Cardiac muscle cell (in vitro differentiated cells and primary cell): ENCODE measurements at places on chromosomes 13 and 19. TPM values are rescaled to one million over a fixed set of nuclear protein-coding genes. Genes with fewer than 3 reads are reported as not detected.

DNA sequence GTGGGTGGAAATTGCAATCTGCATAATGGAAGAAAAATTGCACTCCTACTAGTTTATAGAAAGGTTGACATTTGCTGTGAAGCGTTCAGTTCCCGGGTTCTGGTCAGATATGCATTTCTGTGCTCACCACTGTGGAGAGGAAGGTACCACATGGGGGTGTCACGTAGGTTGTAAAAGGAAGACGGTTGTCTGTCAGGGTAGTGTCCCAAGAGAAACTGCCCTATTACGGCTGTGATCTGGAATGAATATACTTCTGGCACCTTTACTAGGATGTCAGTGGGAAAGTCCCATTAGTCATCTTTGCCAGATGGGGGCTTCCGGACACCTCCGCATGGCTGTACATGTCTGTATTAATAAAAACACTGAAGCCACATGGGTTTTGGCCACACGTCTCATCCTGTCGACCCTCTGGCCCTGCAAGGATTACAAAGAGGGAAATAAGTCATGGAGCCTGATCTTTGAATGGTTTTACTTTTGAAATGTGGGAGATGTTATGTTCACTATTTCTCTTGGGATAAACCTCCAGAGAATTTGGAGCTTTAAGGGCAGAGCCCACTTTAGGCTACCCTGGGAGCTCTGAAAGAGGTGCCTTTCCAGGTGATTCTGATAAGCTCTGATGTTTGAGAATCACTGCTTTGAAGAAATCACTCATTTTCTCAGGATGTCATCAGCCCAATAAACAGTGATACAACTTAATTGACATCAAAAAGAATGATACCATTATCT is 133.9 kb downstream of the AKAP11 start:
- peaks cover 15% of the 10 kb centered on the region for H3K4me1 ChIP-seq
- no peaks in the 10 kb centered on the region for H3K27me3 ChIP-seq
- DNase-seq = no peak

Gene DACT3
- 115 and 142 TPM in 2 replicates for total RNA-seq

DNA sequence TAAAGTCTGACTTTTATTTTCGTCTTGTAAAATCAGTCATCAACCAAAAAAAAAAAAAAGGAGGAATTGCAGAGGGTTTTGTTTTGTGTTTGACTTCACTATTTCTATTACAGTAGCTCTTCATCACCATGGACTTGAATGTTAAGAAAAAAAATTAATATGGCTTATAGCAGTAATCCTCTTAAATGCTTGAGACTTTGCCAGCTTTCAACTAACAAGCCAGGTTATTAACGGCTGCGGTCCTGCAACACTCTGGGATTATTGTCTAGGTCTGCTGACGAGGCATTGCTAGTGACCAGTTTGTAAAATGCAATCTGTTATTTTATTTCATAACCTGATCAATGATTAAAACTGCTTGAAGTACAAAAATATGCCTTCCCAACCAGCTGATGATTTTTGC is 647.2 kb upstream of the KLHL1 start:
- no peaks in the 10 kb centered on the region for H3K36me3 ChIP-seq
- H3K4me3 ChIP-seq = no peak overlapping the region
- H3K27ac ChIP-seq = no peak overlapping the region
- no peaks in the 10 kb centered on the region for H3K27me3 ChIP-seq

Gene CEACAM3
- not detected in 2 replicates for total RNA-seq

GRCh38 chr13:80884056-80884785 is 543.3 kb upstream of the SPRY2 start:
- H3K27ac ChIP-seq = no peak overlapping the region
- no peaks in the 10 kb centered on the region for H3K27me3 ChIP-seq
- H3K36me3 ChIP-seq = no peaks in the 10 kb centered on the region
- DNase-seq = no peak
- no peak overlapping the region for H3K4me3 ChIP-seq

DNA sequence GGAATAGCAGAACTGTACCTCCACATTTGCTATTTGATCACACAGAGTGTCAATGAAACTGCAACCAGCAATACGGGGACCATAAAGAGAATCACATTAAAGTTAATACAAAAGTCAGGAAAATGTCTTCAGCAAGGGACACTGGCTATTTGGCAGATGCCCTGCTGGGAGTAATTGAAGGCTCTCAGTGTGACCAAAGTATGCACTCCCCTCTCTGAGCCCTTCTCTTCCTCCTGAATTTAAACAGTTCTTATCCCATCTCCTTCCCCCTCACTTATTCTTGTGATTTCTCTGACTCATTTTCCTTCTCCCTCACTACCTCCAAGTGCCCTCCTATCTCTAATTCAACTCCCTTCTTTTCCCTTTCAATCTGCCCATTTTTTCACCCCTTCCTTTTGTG is 117.7 kb downstream of the ENOX1 start:
- H3K36me3 ChIP-seq = no peaks in the 10 kb centered on the region
- H3K27me3 ChIP-seq = no peaks in the 10 kb centered on the region

DNA sequence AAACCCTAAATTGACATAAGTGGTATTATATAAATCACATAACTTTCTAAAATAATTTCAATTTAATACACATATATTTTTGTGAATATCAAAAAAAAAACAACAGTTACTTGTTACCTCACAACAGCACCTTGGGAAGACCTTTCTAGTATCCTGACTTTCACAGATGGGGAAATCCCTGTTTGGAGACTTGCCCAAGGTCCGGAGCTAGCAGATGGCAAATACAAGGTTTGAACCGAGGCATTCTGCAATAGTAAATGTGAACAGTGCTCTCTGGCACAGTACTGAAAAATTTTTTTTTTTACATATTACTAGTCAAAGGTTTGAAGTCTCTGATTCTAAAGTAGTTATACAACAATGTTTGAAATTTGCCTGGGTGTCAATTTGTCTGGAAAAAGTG is 104.5 kb downstream of the SUCLA2 start:
- no peak for DNase-seq
- no peaks in the 10 kb centered on the region for H3K27me3 ChIP-seq
- H3K4me1 ChIP-seq = no peaks in the 10 kb centered on the region
- H3K36me3 ChIP-seq = no peaks in the 10 kb centered on the region

Gene SOX1
- total RNA-seq = not detected in 2 replicates

- no peak overlapping the region for H3K4me3 ChIP-seq
- peaks cover 4% of the 10 kb centered on the region for H3K4me1 ChIP-seq
- H3K36me3 ChIP-seq = no peaks in the 10 kb centered on the region
- no peaks in the 10 kb centered on the region for H3K27me3 ChIP-seq
- no peak for DNase-seq
- H3K27ac ChIP-seq = no peak overlapping the region
These were observed 415.8 kb upstream of the PCDH9 start for GRCh38 chr13:67645874-67646467.

Gene HSH2D
- total RNA-seq = not detected in 2 replicates

Gene IGLON5
- 9.7 and 12.6 TPM in 2 replicates for total RNA-seq

DNA sequence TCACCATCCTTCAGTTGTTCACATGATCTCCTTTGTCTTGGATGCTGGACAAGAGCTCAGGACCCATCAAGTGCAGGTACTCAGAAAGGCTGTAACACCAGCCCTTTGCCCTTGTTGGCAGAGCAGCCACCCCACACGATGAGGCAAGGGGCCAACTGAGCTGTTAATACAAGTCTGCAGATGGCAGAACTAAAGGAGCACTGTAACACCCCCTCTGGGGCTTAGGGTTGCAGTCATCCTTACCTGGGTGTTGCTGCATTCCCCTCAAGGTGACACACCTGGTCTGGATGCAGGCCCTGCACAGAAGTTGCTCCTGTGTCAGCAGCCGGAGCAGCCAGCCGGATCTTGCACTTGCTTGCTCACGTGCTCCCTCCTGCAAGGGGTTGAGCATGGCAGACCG is 52.0 kb downstream of the STARD13 start:
- H3K4me3 ChIP-seq = no peak overlapping the region
- no peaks in the 10 kb centered on the region for H3K36me3 ChIP-seq
- no peak overlapping the region for H3K27ac ChIP-seq
- DNase-seq = no peak
- peaks cover 41% of the 10 kb centered on the region for H3K4me1 ChIP-seq

Gene SELENOV
- total RNA-seq = 2.0 and 4.3 TPM in 2 replicates

DNA sequence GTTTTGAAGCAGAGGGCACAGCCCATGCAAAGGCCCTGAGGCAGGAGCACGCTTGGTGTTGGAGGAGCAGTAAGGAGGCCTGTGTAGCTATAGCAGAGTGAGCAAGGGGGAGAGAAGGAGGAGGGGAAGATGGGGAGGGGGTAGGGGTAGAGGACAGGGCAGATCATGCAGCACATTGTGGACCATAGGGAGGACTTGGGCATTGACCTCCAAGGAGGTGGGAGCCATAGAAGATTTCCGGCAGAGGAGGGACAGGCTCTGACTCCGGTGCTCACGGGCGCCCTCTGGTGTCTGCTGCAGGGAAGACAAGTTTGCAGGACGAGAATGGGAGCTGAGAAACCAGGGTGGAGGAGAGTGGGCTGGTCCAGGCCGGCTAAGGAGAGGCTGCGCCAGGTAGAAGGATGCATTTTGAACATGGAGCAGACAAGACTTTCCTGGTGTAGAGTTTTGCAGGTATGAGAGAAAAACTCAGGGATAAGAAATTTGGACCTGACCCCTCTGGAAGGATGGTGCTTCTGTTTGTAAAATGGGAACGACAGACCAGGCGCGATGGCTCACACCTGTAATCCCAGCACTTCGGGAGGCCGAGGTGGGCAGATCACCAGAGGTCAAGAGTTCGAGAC is 13.7 kb upstream of the CREB3L3 start:
- no peak overlapping the region for H3K4me3 ChIP-seq
- peak; percentile 59 for DNase-seq
- no peaks in the 10 kb centered on the region for H3K4me1 ChIP-seq
- peaks cover 4% of the 10 kb centered on the region for H3K27me3 ChIP-seq

Gene F10
- 5.5 and 6.6 TPM in 2 replicates for total RNA-seq

Gene ZNF564
- total RNA-seq = 9.0 and 12.8 TPM in 2 replicates

GRCh38 chr19:5024282-5024681 is 55.4 kb downstream of the KDM4B start:
- no peak overlapping the region for H3K27ac ChIP-seq
- H3K4me1 ChIP-seq = no peaks in the 10 kb centered on the region
- H3K36me3 ChIP-seq = no peaks in the 10 kb centered on the region
- DNase-seq = no peak
- no peaks in the 10 kb centered on the region for H3K27me3 ChIP-seq

Gene CLN5
- total RNA-seq = 11.1 and 18.6 TPM in 2 replicates

DNA sequence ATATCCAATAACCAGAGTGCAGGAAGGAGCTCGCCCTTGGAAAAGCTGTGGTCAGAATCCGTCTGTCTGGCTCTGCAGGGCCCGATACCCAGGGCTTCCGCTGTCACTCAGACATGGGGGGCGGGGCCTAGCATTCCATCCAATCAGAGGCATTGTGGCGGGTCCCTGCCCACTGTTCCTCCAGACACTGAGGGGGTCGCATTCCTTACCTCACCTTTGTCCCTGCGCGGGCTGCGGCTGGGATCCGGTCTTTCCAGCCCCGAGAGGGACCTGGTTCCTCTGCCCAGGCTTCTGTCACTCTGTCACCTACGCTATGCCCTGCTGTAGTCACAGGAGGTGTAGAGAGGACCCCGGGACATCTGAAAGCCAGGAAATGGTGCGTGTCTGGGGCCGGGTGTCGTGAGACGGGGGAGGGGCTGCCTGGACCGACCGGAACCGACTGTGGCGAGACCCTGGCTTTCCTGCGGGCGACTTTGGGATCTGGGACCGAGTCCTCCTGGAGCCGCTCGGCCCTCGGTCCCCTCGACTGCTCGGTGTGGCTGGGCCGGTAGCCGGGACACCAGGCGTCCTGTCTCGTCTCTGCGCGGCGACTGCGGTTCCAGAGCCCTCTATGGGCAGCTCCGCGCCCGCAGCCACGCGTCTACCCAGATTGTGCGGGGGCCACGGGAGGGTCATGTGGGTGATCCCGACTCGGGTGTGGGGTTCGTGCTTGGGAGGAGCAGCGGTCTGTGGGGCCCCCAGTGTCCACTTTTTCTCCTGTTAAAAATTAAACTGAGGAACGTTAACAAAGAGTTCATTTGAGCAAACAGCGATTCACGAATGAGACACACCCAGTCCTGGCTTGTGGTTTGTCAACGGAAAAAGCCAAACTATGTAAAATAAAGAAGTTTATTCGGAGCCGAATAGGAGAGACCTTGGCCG is at the start of gene ZNF69:
Gene ZNF69 (plus strand): TSS at position 172 of the 921 bp plus-strand sequence. CDS start 142 bp downstream, at position 314.
- H3K36me3 ChIP-seq = no peaks in the 10 kb centered on the region
- H3K4me3 ChIP-seq = peak within 1 kb of the TSS; percentile 40
- H3K27ac ChIP-seq = peak within 1 kb of the TSS; percentile 94
- no peaks in the 10 kb centered on the region for H3K27me3 ChIP-seq
- DNase-seq = peak; percentile 82

Gene KCNN4
- total RNA-seq = 0.60 and 1.5 TPM in 2 replicates

DNA sequence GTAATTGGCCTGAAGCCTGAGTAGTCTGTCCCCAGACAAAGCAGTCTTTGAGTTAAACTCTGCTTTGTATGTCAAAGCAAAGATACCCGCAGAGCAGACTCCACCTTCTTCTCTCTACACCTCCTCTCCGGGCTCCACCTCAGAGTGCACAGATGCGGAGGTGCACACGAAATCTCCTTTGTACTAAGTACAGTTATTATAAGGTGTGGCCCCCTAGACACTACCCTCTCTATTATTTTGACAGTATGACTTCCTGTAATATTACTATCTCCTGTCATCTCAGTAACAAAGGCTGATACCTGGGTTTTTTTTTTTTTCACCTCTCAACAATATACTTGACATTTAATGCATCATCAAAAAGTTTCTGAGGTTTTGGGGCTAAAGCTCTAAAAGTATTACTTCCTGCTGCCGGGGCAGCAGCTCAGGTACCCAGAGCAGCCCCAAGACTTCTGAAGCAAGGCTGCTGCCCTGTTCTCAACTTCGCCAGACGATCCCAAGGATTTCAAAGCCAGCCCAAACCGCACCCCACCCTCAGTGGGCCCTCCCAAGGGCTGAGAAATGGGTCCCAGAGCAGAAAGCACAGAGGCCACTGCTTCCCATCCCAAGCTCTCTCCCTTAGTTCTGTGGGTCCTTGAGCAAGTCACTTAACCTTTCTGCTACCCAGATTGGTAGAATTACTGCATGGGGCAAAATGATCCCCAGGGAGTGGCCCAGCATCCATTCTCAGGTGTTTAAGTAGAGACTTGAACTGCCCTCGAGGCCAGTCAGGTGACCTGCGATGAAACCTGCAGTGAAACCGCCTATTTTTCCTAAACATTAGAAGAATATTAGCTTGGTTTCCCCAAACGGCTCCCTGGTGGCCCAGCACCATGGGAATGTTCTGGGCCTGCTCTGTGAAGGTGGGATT is 180.6 kb downstream of the FOXO1 start:
- H3K27me3 ChIP-seq = no peaks in the 10 kb centered on the region
- H3K4me1 ChIP-seq = peaks cover 5% of the 10 kb centered on the region
- DNase-seq = no peak
- no peak overlapping the region for H3K27ac ChIP-seq
- no peaks in the 10 kb centered on the region for H3K36me3 ChIP-seq

- no peak for DNase-seq
- no peak overlapping the region for H3K27ac ChIP-seq
- peaks cover 51% of the 10 kb centered on the region for H3K36me3 ChIP-seq
- no peaks in the 10 kb centered on the region for H3K27me3 ChIP-seq
- no peak overlapping the region for H3K4me3 ChIP-seq
- peaks cover 7% of the 10 kb centered on the region for H3K4me1 ChIP-seq
These were observed 47.4 kb downstream of the SMAD9 start for GRCh38 chr13:36872621-36873020.

DNA sequence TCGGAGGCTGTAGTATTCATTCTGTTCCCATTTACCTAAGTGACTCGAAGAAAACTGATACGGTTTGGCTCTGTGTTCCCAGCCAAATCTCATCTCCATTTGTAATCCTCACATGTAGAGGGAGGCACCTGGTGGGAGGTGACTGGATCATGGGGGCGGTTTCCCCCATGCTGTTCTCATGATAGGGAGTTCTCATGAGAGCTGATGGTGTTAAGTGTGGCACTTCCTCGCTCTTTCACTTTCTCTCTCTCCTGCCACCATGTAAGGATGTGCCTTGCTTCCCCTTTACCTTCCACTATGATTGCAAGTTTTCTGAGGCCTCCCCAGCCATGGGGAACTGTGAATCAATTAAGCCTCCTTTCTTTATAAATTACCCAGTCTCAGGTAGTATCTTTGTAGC is 23.5 kb downstream of the SLAIN1 start:
- H3K27me3 ChIP-seq = no peaks in the 10 kb centered on the region
- H3K4me1 ChIP-seq = no peaks in the 10 kb centered on the region
- peaks cover 4% of the 10 kb centered on the region for H3K36me3 ChIP-seq
